ENCODE measurements at places on chromosomes 11 and 22. TPM values are rescaled to one million over a fixed set of nuclear protein-coding genes. Genes with fewer than 3 reads are reported as not detected.
A peak's percentile ranks its signal among the peaks of the same experiment; 100 is the strongest.

- no peak for DNase-seq
These were observed 720.9 kb downstream of the BRD1 start for GRCh38 chr22:49106842-49107152.

DNA sequence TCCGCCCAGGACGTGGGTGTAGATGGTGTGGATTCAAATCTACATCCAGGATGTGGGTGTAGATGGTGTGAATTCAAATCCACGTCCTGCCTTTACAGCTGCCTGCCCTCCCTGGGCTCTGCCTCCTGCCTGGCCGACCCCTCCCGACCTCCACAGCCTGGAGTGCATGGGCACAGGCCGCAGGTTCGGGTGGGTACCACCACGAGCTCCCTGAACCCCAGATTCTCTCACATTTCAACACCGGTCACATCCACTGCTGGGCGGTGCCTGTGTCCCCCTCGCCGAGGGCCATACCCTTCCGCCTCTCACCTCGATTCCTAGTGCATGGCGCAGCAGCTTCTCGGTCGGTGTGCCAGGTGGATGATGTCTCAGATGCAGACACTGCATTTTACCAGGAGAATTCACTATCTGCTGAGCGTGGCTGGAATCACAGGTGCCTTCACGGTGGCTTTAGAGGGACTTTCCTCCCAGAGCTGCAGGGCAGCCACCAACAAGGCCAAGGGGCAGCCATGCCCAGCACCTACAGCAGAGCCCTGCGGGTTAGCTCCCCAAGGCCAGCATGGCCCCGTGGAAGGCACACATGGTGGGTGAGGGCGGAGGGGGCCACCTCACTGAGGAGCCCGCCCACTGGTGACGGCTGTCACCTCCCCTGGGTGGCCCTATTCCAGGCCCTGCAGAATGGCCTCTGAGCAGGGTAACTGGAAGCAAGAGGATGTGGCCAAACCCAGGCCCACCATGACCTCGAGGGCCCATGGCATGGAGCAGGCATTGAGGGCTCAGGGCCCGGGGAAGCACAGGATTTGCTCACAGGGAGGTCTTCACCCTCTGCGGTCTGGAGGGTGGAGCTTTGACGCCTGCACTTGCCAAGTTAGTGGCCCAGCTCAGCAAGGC is 638.5 kb downstream of the TBC1D22A start:
- no peak for DNase-seq

DNA sequence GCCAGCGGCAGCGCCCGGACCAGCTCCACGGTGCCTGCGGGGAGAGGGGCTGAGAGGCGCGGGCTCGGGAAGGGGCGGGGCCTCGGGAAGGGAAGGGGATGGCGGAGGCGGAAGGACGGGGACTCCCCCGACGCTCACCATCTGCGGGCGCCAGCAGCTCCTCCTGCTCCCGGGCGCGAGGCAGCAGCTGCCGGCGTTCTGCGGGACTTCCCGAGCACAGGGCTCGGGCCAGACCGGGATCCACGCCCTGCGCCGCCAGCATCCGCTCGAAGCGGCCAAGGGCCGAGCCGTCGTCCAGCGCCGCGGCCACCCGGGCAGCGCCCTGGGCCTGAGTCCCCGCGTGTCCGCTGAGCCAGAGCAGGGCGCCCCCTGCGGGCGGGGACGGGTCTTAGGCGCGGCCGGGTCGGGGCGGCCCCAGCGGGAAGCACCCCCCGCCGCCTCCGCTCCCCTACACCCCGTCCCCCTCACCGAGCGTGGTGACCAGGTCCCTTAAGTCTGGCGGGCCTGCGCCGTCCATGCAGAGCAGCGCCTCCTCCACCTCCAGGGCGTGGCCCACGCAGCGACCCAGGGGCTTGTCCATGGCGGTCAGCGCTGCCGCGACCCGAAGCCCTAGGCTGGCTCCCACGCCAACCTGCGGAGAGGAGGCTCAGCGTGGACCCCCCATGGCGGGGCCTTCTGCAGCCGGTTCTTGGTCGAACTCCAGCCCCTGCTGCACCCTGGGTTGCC is 873 bp upstream of the SCO2 start:
- no peak for DNase-seq

GRCh38 chr11:65412271-65413076 is 10.1 kb upstream of the NEAT1 start:
- no peak for DNase-seq

- DNase-seq: peak; percentile 70
These were observed at the start of gene BATF2 for GRCh38 chr11:64996710-64997380. BATF2 (minus strand) TSS chr11:64996971; CDS start chr11:64996914, 57 bp downstream.

- no peak for DNase-seq
These were observed 2.8 kb downstream of the PISD start for GRCh38 chr22:31659246-31659645.

DNA sequence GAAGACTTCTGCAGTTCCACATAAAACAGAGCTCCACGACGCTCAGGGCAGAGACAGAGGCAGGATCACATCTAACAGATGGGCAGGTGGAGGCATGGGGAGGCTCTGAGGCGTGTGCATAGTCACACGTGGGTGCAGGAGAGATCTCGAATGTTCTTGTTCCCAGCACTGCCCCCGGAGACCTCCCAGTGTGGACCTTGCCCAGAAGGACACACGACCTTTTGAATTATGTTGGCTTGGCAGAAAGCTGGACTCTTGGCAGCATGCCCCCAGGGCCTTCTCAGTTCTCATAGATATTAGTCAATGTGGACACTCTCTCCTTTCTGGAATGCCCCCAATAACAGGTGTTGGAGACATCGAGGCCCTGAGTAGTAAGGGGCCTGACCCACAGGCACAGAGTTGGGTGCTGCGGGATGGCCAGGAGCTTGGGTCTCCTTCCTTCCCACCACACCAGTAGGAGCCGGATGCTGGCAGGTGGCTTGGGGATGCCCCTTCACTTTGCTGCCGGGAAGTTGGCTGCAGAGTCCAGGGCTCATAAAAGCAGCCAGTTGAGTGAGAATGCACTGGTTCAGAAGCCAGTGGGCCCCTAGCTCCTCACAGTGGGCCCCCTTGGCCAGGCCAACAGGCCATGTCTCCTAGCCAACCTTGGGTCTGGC is 12.1 kb downstream of the MYEOV start:
- DNase-seq: no peak

DNA sequence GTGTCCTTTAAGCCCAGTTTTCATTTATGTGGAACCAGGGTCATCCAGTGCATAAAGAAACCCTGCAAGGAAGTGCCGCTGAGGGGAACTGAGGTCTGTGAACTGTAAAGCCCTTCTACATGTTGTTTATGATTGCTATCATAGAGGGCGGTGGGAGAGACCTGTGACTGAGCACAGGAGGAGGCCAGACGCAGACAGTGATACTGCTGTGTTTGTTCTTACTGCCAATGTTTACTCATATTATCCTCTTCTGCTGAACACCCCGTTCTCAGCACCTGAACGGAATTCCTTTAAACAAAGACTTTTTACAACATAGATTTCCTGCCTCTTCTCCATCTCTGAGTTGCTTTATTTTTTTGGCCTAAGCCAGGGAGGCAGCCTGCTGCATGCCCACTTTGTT is 967 bp upstream of the GALNT18 start:
- no peak for DNase-seq

DNA sequence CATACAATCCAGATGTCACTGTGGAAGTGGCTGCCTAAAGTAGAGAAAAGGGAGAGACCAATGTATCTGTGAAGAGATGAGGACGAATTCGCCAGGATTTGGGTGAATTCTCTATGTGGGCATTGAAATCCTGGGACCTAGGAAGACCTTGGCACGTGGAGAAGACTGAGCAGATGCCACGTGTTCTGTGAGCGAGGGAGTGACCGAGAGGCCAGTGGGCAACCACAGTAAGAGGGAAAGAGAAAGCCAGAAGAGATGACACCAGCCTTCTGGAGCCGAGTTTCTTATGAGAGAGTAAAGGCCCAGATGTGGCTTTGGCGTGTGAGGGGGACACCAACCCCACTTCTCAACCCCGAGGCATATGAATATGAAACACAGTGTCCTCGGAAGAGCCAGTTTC is 228.1 kb downstream of the BUD13 start:
- no peak for DNase-seq

GRCh38 chr11:46593550-46594373 is at the start of gene AMBRA1:
AMBRA1 (minus strand) TSS chr11:46594023; CDS start chr11:46548380, 45,643 bp downstream.
- DNase-seq: peak; percentile 81

DNA sequence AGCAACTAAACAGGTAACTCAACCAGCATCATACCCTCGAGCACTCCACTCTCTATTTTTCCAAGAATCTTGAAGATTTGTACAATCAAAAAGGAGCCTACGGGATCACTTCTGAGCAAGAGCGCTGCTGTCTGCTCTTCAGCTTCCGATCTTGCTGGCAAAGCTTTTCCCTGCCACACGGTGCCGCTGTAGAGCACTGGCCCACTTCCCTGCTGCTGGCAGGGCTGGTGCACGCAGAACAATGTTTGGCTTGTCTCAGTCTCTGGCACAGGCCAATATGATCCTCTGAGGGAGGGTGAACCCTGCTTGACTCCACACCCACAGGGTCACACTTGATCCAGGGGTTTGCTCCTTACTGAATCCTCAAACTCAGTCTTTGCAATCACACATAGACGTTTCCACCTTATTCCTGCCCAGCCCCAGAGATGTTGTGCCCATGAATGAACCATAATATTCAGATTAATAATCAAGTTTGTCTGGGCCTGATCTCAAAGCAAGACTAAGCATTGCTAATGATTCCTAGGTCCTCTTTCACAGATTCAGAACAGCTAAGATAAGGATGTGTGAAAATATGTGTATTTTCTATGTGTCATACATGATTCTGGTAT is 536.6 kb downstream of the SOX6 start:
- no peak for DNase-seq

DNA sequence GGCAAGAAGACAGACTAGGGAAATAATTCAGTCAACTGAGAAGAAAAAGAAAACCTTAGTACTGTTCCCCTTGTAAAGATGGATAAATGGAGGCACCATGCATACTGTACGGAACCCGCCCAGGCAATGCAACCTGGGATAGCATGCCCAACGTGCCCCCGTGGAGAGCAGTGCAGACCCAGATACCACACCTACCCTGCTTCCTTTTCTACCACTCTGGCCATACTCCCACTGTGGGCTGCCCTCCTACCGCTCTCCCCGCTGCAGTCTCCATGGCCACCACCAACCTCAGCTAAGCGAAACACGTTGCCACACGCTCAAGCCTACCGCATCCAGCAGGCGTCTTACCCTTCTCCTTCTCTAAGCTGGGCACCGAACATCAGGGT is 117.4 kb upstream of the SERPIND1 start:
- no peak for DNase-seq

DNA sequence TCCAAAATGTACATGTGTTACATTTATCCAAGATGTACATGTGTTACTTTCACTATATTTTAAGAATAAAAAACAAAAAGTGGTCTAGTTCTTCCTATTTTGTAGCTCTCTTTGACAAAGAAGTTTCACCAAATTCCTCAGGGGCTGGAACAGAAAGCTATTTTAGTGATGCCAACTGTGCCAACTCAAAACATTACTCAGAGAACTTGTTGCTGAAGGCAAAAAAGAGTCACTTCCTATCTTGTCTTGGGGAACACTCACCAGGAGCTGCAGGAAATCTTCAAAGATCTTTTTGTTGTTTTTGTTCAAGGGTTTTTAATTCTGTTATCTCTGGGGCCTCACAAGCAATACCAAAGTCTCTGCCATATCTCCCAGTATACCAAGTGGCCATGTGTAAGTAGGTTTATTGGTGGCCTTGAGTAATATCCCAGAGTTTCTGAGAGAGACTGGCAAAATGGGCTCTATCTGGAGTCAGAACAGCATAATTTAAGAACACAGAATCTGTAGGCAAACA is 13.6 kb upstream of the EED start:
- DNase-seq: no peak

The FGF4 gene
- polyA plus RNA-seq: not detected

The FOLH1 gene
- polyA plus RNA-seq: 20.2 TPM

The SAA4 gene
- not detected for polyA plus RNA-seq

The PLXNB2 gene
- 249 TPM for polyA plus RNA-seq

The ELF5 gene
- polyA plus RNA-seq: 0.89 TPM

The MISFA gene
- polyA plus RNA-seq: 5.7 TPM

The NRGN gene
- 17.4 TPM for polyA plus RNA-seq

The FLRT1 gene
- 3.4 TPM for polyA plus RNA-seq
